ENCODE measurements at places on chromosomes 5 and 9. TPM values are rescaled to one million over a fixed set of nuclear protein-coding genes. Genes with fewer than 3 reads are reported as not detected.

GRCh38 chr5:178309271-178310013 lies 76.8 kb upstream of the PHYKPL start:
- no peak for DNase-seq

ST6GALNAC4 gene
- 12.5 TPM for total RNA-seq

KIF4B gene
- under 0.01 TPM for total RNA-seq

CKMT2 gene
- total RNA-seq, result 0.28 TPM

DNA sequence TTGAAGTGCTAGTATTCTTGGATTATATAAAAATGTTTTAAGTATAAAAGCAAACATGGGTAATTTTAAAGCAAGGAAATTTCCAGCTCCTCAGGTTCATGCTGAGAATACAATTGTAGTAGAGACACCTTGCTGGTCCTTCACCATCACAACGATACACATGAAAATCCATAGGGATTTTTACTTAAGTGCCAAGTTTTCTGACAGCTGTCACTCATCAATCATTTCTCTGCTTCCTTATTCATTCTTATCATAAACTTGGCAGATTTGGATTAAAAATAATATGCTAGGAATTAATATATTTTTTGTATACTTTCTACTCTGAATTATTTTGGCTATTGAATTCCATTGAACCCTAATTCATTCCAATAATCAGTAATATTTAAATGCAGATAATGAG lies 167.9 kb upstream of the PTGER4 start:
- no peak for DNase-seq

DNA sequence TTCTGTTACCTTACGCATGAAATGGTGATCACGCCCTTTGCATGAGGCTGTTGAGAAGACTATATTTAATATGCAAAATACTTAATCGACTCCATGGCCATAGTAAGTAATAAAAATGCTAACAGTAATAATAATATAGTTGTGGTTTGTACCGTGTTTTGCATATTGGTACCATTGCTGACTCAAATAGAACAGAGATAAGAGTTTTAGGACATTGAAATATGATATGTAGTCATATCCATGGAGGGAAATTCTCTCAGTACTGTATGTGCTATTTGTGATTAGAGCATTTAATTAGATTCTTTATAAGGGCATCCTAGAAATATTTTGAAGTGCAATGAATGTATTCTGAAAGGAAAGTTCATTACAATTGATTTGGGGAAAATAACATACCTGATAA lies 41.9 kb downstream of the CFAP90 start:
- DNase-seq, result no peak

DNA sequence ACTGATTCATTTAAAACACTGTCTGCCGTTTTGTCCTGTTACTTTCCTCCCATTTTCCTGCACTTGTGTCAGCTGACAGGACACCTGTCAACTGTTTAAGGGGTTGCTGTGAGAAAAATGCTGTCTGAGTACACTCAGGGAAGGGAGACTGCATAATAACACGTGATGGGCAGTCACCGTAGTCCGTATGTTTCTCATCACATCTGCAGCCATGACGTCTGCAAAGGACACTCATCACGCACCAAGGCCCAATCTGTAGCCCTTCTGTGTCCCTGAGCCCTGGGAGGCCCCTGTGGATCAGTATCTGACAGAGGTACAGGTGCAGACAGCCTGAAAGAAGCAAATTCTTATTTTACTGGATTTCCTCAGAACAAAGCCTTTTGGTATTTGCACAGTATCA lies 396.3 kb downstream of the YTHDC2 start:
- peak; percentile 0 for DNase-seq

EPB41L4B gene
- 0.54 TPM for total RNA-seq

DNA sequence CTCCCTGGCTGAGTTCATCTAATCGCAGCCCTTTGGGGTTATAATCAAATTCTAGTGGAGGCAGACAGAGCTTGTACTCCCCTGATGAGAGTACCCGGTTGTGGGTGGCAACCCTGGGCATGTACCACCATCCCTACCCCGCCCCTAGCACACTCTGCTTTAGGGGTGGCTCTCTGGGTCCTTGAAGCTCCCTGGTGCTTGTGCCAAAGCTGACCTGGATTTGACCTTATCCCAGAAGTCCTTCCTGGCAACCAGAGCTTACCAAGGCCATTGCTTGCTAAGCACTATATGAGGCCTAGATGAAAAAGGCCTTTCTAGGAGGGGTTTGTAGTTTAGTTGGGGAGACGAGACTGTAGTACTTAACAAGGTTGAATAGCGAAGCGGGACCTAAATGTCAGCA lies 72.2 kb downstream of the RGS3 start:
- no peak for DNase-seq

PIGO gene
- 8.1 TPM for total RNA-seq

- no peak for DNase-seq
These were observed 67.5 kb downstream of the SETX start for GRCh38 chr9:132287256-132287760.

- DNase-seq, result peak; percentile 50
These were observed 161.2 kb downstream of the RGS3 start for GRCh38 chr9:113624721-113625120.

RNF208 gene
- not detected for total RNA-seq

- no peak for DNase-seq
These were observed 43.9 kb upstream of the GLIPR2 start for GRCh38 chr9:36092509-36093215.

DNA sequence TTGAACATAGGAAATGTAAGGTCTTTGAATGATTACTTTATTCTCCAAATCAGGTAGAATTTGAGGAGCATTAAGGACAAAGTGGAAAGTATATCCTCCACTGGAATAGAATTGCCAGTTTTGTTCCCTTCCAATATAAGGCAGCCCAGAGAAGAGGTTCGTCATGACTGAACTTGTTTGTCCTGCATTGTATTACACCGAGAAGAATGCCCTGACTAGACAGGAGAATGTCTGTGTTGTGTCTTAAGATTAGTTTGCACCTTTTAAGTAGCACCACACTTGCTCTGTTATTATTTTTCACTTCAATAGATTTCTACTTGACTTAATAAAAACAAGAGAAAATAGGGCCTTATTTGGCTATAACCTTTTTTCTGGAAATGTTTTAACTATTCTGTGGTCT lies 586.2 kb upstream of the PTGER4 start:
- DNase-seq, result no peak

DNA sequence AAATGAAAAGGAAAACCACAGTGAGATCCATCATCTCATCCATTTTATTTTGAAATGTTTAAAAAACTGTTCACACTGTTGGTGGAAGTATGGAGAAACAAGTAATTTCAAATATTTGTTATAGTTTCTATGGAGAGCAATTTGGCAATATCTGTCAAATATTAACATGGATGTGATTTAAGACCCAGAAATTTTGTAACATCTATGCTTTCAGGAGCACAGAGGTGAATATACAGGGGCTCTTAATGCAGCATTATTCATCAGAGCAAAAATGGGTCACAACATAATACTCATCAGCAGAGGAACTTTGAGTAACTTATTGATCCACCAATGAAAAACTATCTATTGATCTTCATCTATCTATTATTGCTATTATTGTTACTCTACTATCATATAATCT lies 31.4 kb upstream of the SPATA31C2 start:
- DNase-seq, result no peak

GRCh38 chr5:127486471-127486870 lies 31.0 kb upstream of the PRRC1 start:
- no peak for DNase-seq

MEGF10 gene
- not detected for total RNA-seq

HMCN2 gene
- total RNA-seq, result not detected

POC5 gene
- total RNA-seq, result 13.1 TPM

DNA sequence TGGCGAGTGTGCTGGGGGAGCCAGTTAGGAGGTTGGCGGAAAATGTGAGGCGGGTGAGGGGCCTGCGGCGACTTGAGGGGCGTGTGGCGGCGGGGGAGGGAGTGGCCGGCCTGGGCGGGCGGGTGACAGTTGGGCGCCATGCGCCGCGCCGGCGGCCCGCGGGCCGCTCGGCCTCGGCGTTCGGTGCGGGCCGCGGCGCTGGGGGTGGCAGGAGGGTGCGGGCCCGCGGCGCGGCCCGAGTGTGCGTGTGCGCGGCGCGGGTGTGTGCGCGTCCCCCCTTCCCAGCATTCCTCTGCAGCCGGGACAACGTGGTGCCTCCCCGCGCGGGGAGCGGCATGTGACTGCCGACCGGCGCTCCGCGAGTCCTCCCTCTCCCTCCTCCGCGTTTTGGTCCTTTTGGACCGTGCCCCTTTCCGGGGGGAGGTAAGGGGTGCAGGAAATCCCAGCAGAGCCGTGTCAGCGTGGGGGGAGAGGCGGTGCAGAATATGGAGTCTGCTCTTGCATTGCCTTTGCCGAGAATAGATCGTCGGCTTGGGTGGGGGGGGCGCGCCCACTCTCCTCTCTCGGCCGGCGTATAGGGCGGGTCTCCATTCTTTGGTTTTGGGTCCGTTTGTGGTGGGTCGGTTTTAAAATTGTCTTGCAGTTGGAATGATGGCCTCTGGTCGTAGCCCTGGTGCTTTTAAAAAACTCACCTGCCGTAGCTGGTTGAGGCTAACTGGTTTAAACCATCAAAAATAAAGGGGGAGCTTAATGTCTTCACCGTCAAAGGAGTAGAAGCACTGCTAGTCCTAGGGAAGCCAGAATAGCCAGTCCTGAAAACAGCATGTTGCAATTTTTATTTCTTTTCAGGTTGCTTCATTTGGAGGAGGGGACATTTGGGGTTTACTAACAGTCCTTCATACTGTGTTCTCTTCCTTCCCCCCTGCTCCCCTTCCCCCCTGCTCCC lies 2.0 kb downstream of the LARP1 start:
- peak; percentile 30 for DNase-seq

- DNase-seq, result peak; percentile 97
These were observed 36.3 kb downstream of the ERGIC1 start for GRCh38 chr5:172870291-172870714.

- no peak for DNase-seq
These were observed 267.3 kb downstream of the EFNA5 start for GRCh38 chr5:107403228-107403953.

GRCh38 chr5:101123363-101123762 lies 220.3 kb upstream of the ST8SIA4 start:
- DNase-seq, result no peak

LCN12 gene
- total RNA-seq, result not detected

SPATA31C1 gene
- total RNA-seq, result not detected

- no peak for DNase-seq
These were observed 581.8 kb upstream of the C9orf72 start for GRCh38 chr9:28155067-28155466.

- no peak for DNase-seq
These were observed 74.7 kb downstream of the PPARGC1B start for GRCh38 chr5:149804478-149805450.

DNA sequence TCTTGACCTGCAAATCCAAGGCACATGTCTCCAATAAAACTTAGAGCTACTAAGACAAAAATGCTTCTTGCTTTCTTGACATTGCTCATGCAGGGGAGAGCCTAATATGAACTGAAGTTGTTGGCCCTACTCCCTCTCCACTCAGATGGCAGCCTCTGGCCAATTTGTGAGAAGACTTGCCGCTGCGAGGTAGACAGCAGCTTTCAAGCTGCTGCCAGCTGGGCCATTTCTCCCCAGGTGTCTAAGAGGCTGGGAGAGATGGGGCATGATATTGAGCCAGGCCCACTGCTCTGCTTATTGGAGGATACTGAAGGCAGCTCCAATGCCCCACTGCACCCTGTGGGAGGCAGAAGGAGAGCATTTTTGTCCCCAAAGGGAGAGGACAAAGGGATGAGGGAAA lies 380.5 kb downstream of the RASEF start:
- DNase-seq, result no peak

AQP3 gene
- 3.3 TPM for total RNA-seq

GRCh38 chr5:132928062-132928407 lies 35.4 kb downstream of the AFF4 start:
- DNase-seq, result no peak

SLC45A2 gene
- total RNA-seq, result not detected

- peak; percentile 70 for DNase-seq
These were observed 47.6 kb downstream of the THBS4 start for GRCh38 chr5:80082731-80083100.

TMC1 gene
- not detected for total RNA-seq

DNA sequence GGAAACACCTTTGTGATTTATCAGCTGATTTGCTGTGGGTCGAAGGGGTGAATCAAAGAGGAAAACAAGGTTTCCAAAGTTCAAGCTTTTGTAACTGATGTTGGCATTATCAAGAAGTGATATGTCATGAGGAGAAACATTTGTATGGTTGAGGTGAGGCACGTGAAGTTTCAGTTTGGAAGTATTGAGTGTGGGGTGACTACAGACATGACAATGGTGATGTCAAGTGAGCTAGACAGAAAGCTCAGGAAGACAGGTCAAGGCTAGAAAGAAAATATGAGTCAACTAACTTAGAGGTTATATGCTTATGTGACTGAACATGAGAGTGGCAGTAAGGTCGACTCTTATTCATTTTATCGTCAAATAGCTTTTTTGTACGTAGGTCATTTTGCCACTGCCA lies 99.1 kb downstream of the RAB3C start:
- no peak for DNase-seq

SPOCK1 gene
- total RNA-seq, result 5.0 TPM

- peak; percentile 81 for DNase-seq
These were observed 17.5 kb downstream of the ATOX1 start for GRCh38 chr5:151740958-151741373.

PCDHGA11 gene
- 5.4 TPM for total RNA-seq

- no peak for DNase-seq
These were observed 37.4 kb upstream of the SYNPO start for GRCh38 chr5:150603052-150603451.

DNA sequence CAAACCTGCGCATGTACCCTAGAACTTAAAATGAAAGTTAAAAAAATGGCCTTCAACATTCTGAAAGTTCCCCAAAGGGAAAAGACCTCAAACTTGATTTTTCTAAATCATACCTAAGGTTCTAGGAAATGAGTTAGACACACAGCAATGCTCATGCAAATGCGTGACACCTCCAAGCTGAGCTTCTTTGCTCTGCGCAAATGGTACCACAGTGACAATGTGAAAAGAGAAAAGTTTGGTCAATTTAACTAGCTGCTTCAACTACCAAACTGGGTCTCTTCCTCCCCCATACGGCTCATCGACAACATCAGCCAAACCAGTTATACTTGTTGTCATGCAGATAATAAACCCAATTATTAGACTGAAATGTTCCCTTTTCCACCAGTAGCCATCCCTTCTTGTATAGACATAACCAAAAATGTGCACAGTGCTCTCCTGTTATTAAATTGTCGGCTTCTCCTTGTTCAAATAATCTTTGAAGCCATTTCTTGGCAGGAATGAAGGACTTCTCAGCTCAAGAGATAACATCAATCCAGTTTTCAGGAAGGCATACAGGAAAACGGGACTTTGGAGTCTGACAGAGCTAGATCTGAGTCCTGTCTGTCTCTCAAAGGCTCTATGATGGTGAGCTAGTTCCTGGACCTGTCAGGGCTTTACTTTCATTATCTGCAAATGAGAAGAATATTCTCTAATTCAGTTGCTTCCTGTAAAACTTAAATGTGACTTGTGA lies 185.6 kb upstream of the NR3C1 start:
- DNase-seq, result no peak

GRCh38 chr9:134500931-134501760 lies 140.5 kb upstream of the COL5A1 start:
- no peak for DNase-seq

- DNase-seq, result no peak
These were observed 1312.0 kb upstream of the WWC1 start for GRCh38 chr5:166979307-166979895.

GRCh38 chr5:136666970-136667620 lies 301.8 kb upstream of the TRPC7 start:
- DNase-seq, result no peak

Measured in IMR-90 (cell line).